OCI-LY7 (cell line): ENCODE measurements at places on chromosomes 7 and 10.

DNA sequence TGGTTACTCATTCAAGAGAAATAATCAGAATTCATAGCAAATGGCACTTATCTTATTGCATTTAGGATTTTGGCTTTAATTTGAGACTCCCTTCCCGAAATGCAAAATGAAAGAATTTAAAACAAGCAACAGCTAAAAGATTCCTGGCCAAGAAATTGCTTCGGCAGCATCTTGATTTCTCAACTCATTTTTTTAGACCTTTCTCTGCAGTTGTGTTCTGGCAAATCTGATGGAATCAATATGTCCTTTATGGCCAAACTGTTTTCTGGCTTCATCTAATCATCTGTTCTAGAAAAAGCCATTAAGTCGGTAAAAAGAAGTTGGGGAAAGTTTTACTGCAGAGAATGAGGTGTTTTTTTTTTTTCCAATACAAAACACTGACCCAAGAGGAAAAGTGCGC is 172.1 kb downstream of the SLC16A9 start:
- no peak for DNase-seq

DNA sequence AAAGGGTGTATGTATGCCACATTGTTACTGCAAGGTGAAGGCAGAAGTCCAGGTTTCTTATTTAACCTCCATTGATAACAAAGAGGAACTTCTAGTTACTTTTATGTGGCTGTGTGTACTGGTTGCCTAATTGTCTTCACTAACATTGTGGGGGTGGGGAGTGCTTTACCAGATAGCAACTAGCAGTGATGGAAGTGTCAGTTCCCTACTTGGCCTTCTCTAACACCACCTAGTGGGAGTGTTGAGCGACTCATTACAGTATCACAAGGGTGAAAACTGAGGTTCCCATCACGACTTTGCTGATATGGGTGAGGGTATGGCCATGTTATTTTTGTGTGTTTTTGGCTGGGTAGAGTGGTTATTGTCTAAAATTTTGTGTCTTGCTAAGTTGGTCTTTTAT is 274.4 kb downstream of the THSD7A start:
- DNase-seq: peak; percentile 66

DNA sequence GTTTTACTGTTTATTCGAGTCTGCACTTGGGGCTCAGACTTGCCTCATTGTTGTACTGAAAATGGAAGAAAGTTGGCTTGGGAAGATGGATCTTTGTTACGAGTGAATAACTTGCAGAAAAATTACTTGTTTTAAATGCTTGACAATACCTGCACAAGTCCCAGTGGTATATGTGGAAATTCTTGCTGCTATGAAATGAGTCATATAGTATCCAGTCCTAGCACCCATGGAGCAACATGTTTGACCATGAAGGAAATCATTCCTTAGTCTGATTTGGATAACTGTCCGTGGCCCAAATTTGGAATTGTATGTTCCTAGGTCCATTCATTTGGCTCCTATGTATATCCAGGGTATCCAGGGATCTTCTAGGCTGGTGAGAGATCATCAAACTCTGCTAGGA is 1096.8 kb downstream of the KCNMA1 start:
- DNase-seq: no peak

DNA sequence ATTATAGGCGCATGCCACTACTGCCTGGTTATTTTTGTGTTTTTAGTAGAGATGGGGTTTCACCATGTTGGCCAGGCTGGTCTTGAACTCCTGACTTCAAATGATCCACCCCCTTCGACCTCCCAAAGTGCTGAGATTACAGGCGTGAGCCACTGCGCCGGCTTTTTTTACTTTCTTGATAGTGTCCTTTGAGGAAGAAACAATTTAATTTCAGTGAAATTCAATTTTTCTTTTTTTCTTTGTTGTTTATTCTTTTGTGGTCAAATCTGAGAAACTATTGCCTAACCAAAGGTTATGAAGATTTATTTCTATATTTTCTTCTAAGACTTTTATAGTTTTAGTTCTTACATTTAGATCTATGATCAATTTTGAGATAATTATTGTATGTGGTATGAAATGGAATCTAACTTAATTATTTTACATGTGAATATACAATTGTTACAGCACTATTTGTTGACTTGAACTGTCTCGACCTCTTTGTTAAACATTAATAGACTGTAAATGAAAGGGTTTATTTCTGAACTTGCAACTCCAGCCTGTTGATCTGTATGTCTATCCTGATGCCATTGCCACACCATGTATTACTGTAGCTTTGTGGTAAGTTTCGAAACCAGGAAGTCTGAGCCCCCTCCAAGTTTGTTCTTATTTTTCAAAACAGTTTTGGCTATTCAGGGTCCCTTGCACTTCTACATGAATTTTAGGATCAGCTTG is 19.8 kb upstream of the RASSF4 start:
- no peak for DNase-seq
